ENCODE measurements at places on chromosomes 11 and 22.

DNA sequence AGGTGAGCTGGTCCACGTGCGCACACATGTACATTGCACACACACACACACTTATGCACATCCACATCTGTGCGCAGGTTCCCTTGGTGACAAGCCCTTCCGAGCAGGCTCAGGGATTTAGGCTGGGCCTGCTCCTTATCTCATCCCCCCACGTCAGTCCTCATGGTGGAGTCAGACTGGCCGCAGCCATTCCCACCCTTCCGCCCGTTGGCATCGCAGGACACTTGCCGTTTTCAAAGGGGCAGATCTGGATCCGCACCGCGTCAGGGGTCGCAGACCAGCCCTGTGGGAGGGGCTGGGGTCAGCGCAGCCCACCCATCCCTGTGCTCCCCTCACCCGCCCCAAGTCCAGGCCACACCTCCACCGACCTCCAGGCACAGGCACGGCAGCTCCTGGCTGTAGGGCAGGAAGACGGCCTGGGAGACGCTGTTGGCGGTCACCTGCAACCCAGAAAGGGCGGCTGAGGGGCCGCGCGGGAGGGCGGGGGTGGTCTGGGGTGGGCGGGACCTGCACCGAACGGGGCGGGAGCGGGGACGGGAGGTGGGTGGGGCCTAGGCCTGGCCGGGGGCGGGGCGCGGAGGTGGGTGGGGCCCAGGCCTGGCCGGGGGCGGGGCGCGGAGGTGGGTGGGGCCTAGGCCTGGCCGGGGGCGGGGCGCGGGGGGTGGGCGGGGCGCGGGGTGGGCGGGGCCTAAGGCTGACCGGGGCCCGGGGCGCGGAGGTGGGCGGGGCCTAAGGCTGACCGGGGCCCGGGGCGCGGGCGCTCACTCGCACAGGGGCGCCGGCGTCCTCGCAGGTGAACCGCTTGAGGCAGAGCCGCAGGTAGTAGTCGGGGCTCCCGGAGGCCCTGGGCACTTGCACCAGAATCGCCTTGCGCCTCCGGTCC, 13.3 kb downstream of the IL17REL start:
- H3K4me3 ChIP-seq = no peak overlapping the region
- H3K36me3 ChIP-seq = no peaks in the 10 kb centered on the region
- DNase-seq = no peak

GRCh38 chr11:77497368-77497767, 23.5 kb upstream of the PAK1 start:
- no peak overlapping the region for H3K27ac ChIP-seq
- DNase-seq = no peak
- H3K4me3 ChIP-seq = no peak overlapping the region
- H3K27me3 ChIP-seq = peaks cover 3% of the 10 kb centered on the region
- H3K36me3 ChIP-seq = no peaks in the 10 kb centered on the region

GRCh38 chr22:39931251-39931650, 28.9 kb upstream of the TMA7B start:
- no peaks in the 10 kb centered on the region for H3K27me3 ChIP-seq
- DNase-seq = no peak
- H3K27ac ChIP-seq = peak overlapping the region; percentile 21
- peak overlapping the region; percentile 1 for H3K4me3 ChIP-seq

DNA sequence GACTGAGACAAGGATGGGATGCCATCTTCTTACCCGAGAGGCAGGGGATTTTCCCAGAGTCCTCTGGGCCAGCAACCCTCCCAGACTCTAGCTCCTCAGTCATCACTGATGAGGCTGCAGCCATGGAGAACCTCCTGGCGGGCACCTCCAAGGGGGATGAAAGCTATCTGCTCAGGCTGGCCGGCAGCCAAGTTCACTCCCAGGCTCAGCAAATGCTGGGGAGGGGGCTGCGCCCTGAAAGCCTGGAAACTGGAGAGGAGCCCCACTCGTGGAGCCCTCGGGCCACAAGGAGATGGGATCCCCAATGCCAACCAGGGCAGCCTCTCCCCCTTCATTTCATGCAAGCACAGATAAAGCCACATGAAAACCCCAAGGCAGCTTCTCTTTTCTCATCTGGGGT, 75.0 kb downstream of the CACNA1I start:
- H3K36me3 ChIP-seq = no peaks in the 10 kb centered on the region
- H3K27ac ChIP-seq = no peak overlapping the region
- H3K4me3 ChIP-seq = no peak overlapping the region

GRCh38 chr22:20486229-20486628, 9.4 kb downstream of the KLHL22 start:
- H3K4me1 ChIP-seq = peaks cover 24% of the 10 kb centered on the region
- H3K4me3 ChIP-seq = no peak overlapping the region
- H3K27me3 ChIP-seq = no peaks in the 10 kb centered on the region
- H3K27ac ChIP-seq = no peak overlapping the region
- H3K36me3 ChIP-seq = peaks cover 24% of the 10 kb centered on the region

- H3K36me3 ChIP-seq = no peaks in the 10 kb centered on the region
- no peaks in the 10 kb centered on the region for H3K4me1 ChIP-seq
- H3K27ac ChIP-seq = no peak overlapping the region
- no peak overlapping the region for H3K4me3 ChIP-seq
- no peak for DNase-seq
- H3K27me3 ChIP-seq = no peaks in the 10 kb centered on the region
Measured at GRCh38 chr11:9901943-9902342, 238.1 kb downstream of the SWAP70 start.

- no peak overlapping the region for H3K4me3 ChIP-seq
- H3K27me3 ChIP-seq = no peaks in the 10 kb centered on the region
- no peak for DNase-seq
- H3K4me1 ChIP-seq = no peaks in the 10 kb centered on the region
- no peak overlapping the region for H3K27ac ChIP-seq
- no peaks in the 10 kb centered on the region for H3K36me3 ChIP-seq
Measured at GRCh38 chr11:70493891-70494290, 95.6 kb downstream of the CTTN start.

- peaks cover 9% of the 10 kb centered on the region for H3K4me1 ChIP-seq
- H3K4me3 ChIP-seq = no peak overlapping the region
- H3K27ac ChIP-seq = no peak overlapping the region
- no peaks in the 10 kb centered on the region for H3K36me3 ChIP-seq
- no peak for DNase-seq
Measured at GRCh38 chr11:8357505-8357888, 93.8 kb upstream of the LMO1 start.

DNA sequence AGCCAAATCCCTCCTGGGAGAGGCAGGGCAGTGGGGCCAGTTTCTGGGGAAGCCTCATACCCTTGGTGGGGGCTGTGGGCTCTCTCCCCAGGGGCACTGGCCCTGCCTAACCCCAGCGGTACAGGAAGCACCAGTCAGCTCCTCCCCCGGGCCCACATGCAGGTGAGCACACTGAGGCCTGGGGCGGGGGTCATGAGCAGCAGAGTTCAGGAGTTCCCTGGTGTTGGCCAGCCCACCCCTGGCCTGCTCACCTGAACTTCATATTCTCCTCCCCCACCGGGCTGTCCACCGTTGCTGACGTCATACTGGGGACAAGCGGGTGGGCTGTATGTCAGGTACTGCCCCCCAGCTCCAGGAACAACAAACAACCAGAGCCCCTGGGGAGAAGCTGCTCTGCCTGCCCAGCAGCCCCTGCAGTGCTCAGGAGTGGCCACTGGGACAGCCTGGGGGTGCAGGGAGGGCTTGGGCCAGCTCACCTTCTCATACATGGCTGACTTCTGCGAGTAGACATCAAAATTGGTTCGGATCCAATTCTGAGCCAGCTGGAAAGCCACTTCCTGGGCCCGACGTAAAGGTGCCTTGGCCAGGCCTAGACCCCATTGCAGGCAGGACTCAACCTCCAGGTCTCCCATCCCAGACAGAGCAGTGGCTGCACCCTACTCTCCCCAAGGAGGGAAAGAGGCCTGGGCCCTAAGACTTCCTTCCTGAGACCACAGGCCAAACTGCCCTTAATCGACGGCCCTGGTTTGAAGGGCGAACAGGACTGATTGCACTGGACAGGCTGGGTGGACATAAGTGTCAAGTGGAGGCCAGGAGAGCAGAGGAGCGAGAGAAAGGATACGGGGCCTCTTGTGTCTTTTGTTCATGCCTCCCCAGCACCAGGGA, 20.8 kb downstream of the TREH start:
- no peak for DNase-seq
- H3K4me1 ChIP-seq = peaks cover 10% of the 10 kb centered on the region
- no peaks in the 10 kb centered on the region for H3K36me3 ChIP-seq

GRCh38 chr22:40276996-40277823, 69.1 kb upstream of the ADSL start:
- H3K27me3 ChIP-seq = no peaks in the 10 kb centered on the region
- H3K4me1 ChIP-seq = peaks cover 24% of the 10 kb centered on the region
- peak overlapping the region; percentile 49 for H3K27ac ChIP-seq
- H3K36me3 ChIP-seq = peaks cover 72% of the 10 kb centered on the region
- DNase-seq = no peak

DNA sequence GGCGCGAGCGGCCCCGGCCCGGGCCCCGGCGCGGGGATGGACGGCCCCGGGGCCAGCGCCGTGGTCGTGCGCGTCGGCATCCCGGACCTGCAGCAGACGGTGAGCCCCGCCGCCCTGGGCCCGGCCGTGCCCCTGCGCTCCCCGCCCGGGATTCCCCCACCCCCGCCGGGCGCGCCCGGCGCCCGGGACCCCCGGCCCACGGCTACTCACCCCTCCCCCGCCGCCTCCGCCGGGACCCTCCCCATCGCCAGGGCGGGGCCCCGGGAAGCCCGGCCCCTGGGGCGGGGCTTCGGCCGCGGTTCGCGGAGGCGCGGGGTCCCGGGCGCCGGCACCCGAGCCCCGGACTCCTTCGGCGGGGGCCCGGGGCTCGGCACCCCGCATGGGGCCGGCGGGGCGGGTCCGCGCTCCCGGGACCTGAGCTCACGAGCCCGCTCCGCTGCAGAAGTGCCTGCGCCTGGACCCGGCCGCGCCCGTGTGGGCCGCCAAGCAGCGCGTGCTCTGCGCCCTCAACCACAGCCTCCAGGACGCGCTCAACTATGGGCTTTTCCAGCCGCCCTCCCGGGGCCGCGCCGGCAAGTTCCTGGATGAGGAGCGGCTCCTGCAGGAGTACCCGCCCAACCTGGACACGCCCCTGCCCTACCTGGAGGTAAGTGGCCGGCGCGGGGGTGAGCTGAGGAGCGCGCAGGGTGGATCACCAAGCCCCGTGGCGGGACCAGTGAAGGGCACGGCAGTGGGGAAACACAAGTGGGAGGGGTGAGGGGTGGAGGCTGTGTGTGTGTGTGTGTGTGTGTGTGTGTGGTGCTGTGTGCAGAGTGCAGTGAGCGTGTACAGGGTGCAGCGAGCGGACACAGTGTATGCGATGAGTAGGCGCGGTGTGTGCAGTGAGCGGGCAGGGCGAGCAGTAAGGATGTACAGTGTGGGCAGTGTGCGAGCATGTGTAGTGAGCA, 2.3 kb downstream of the SHANK3 start:
- no peak for DNase-seq
- peaks cover 24% of the 10 kb centered on the region for H3K4me1 ChIP-seq
- H3K27me3 ChIP-seq = peaks cover 29% of the 10 kb centered on the region
- H3K27ac ChIP-seq = no peak overlapping the region
- H3K36me3 ChIP-seq = no peaks in the 10 kb centered on the region

GRCh38 chr22:30673136-30673535, 5.5 kb upstream of the DUSP18 start:
- H3K36me3 ChIP-seq = no peaks in the 10 kb centered on the region
- no peak overlapping the region for H3K4me3 ChIP-seq
- H3K4me1 ChIP-seq = peaks cover 4% of the 10 kb centered on the region
- no peaks in the 10 kb centered on the region for H3K27me3 ChIP-seq
- DNase-seq = no peak
- H3K27ac ChIP-seq = no peak overlapping the region

GRCh38 chr11:65968600-65969482, 7.3 kb downstream of the SART1 start:
- H3K27me3 ChIP-seq = no peaks in the 10 kb centered on the region
- H3K36me3 ChIP-seq = peaks cover 85% of the 10 kb centered on the region
- H3K27ac ChIP-seq = no peak overlapping the region

GRCh38 chr11:11973361-11973800, 35.0 kb downstream of the DKK3 start:
- no peaks in the 10 kb centered on the region for H3K27me3 ChIP-seq
- no peaks in the 10 kb centered on the region for H3K36me3 ChIP-seq
- H3K4me3 ChIP-seq = no peak overlapping the region
- DNase-seq = no peak

- no peak overlapping the region for H3K4me3 ChIP-seq
- no peak overlapping the region for H3K27ac ChIP-seq
- peaks cover 16% of the 10 kb centered on the region for H3K4me1 ChIP-seq
- DNase-seq = no peak
- H3K36me3 ChIP-seq = no peaks in the 10 kb centered on the region
- peaks cover 3% of the 10 kb centered on the region for H3K27me3 ChIP-seq
Measured at GRCh38 chr11:63609971-63610580, 4.2 kb downstream of the PLAAT3 start.

- H3K27ac ChIP-seq = no peak overlapping the region
- H3K36me3 ChIP-seq = no peaks in the 10 kb centered on the region
- no peak for DNase-seq
Measured at GRCh38 chr11:68077617-68078582, 39.1 kb downstream of the TCIRG1 start.

GRCh38 chr11:66032957-66033735, 6.9 kb upstream of the CATSPER1 start:
- DNase-seq = no peak
- no peak overlapping the region for H3K4me3 ChIP-seq
- H3K36me3 ChIP-seq = no peaks in the 10 kb centered on the region
- H3K27me3 ChIP-seq = no peaks in the 10 kb centered on the region
- no peaks in the 10 kb centered on the region for H3K4me1 ChIP-seq
- no peak overlapping the region for H3K27ac ChIP-seq

- no peak for DNase-seq
Measured at GRCh38 chr22:48004038-48004437, 1241.6 kb downstream of the TBC1D22A start.

DNA sequence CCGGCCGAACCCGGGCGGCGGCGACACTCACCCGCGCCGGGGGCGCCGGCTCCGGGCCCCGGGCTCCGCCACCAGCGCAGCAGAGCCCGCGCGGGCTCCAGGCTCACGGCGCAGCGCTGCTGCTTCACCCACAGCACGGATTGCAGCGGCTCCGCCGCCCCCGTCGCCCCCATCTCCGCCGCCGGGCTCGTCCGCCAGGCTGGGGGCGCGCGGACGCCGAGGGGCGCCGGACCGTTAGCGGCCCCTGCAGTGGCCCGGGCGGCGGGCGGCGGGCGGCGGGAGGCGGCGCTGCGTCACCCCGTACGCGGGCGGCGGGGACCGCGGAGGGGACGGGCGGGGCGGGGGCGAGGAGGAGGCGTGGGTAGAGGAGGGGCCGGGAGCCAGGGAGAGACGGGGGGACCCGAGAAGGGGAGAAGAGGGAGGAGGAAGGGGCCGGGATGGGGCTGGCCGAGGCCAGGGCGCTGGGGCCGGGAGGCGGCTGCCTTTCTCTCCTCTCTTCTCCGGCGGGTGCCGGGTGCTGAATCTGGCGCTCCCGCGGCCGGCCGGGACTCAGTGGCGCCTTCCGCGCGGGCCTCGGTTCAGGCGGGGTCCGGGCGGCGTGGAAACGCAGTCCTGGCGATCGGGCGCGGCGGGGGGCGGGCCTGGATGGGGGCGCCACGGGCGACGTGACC, at the start of gene CERK:
TSS of gene CERK (minus strand) at position 277 of the 671 bp plus-strand sequence. CDS start at position 173, 104 bp downstream.
- peaks cover 56% of the 10 kb centered on the region for H3K4me1 ChIP-seq
- peak within 1 kb of the TSS; percentile 89 for H3K27ac ChIP-seq
- H3K27me3 ChIP-seq = no peaks in the 10 kb centered on the region
- peak; percentile 77 for DNase-seq

Data from CD4-positive, alpha-beta T cell (primary cell).